Fibroblast of pulmonary artery (primary cell): ENCODE measurements at places on chromosomes 2 and 18.

DNA sequence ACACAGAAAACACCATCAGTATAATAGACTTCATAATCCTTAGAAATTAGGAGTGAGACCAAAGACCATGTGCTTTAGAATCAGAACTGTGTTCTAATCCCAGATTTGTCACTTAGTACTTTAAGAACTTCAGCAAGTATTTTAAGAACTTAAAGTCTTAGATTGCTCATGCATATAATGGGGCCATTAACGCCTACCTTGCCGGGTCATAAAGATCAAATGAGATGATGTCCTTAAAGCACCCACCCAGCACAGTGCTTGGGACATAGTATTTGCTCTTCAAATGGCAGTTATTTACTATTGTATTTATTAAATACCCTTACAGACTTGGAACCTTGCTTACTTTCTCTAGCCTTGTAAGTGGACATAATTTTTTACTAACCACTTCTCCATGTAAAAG is 156.1 kb downstream of the GREB1L start:
- no peak for DNase-seq

- peak; percentile 95 for DNase-seq
These were observed 90.2 kb downstream of the CABLES1 start for GRCh38 chr18:23225503-23225902.

DNA sequence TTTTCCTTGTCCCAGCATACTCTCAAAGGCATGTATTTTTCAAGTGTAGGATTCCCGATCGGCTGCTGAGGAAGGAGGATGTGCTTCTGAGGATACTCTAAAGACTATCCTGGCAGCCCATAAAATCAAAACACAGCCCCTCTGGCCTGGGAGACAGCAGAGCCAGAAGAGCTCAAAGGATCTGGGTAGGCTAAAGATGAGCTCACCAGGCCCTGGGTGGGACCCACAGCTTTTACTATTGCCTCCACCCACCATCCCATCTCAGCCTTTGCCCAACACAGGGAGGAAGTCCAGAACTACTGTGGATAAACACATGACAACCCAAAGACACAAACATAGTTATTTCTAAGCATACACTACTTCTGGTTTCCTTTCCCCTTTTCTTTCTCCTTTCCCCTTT is 79.1 kb upstream of the ZFP36L2 start:
- peak; percentile 67 for DNase-seq

- no peak for DNase-seq
These were observed 180.5 kb downstream of the HDAC4 start for GRCh38 chr2:239220341-239220740.

GRCh38 chr2:91477731-91478672 is 2786.5 kb downstream of the RPIA start:
- DNase-seq = no peak

DNA sequence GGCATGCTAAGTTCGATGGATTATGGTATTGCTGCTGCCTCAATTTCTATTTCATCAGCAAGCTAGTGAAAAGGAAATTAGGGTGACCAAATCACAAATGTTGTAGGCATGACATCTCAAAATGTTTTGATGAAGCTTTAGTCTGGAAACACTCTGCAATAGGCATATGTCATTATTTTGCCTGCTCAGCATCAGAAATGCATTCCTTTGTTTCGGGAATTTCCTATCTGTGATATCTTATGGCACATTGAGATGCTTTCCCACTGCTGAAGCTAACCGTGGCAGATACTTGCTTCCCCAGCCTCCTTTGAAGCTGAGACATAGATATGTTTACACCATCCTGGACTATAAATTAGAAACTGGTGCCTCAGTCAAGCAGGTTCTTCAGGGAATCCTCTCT is 119.7 kb downstream of the CDC42EP3 start:
- no peak for DNase-seq

- no peak for DNase-seq
These were observed 859 bp upstream of the INO80D start for GRCh38 chr2:206086716-206087350.

DNA sequence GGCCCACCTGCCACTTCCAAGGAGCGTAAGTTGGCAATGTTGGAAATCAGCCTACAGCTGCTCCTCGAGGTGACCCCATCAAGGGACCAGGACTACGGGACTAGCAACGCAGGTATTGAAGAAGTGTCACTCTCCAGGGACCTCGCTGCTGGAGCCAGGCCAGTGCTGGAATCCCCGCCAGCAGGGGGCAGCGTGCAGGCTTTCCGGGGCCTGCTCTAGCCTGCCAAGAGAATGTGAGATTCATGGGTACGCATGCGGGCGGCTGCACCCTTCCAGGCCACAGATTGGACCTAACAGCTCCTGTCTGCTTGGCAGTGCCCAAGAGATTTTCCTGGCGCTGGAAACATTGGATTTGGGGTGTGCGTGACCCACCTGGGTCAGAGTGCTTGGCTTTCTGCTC is 182.8 kb upstream of the RAB12 start:
- DNase-seq = no peak

DNA sequence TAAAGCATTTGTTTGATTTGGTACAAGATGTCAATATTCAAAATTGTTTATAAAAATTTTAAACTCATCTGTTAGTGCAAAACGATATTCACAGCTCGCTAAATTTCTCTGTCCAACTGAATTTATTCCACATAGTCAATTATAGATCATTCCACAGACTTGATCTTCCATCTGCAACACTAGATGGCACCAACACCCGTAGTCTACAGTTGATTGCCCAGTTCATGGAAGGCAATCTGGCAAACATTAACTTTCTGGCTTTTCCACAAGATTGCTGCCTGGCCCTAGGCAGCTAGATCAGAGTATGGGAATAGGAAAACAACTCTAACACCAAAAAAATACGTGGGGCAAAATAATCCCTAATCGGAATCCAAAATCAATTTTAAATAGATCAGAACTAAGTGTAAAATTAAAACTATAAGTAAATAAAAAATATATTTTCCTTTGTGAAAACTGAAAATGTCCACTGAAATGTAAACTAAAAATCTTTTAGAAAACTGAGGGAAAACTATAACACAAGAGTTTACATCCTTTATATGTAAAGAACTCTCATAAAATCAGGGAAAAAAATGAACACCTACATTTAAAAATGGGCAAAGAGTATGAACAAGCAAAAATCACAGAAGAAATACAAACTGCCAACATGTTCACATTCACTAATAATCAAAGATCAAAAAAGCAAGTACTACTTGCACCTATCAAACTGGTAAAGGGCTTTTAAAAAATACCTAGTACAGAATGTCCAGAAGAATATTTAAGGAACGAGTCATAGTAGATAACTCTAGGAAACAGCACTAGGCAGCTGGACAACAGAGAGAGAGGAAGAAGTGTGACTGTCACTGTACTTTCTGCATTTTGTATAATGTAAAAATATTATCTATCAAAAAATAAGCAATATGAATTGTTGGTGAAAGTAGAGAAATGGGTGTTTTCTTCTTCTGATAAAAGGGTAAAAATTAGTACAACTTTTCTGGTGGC is 35.0 kb downstream of the RTN4 start:
- peak; percentile 81 for DNase-seq

DNA sequence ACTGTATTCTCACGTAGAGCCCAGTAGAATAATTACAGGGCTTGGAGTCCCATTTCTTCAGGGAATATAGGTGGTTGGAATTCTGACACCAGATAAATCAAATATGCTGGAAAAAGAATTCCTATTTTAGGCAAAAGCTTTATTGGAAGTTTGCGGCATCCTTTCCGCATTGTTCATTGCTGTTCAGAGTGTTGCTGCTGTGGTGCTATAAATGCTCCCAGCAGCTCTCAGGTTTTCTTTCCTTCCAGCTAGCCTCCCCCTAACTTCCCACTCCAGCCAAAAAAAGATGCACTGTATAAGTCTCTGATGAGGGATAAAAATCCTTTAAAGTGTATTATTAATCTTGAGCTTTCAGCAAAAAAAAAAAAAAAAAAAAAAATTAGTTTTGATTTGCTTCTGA is 25.5 kb upstream of the POLR1B start:
- DNase-seq = no peak

DNA sequence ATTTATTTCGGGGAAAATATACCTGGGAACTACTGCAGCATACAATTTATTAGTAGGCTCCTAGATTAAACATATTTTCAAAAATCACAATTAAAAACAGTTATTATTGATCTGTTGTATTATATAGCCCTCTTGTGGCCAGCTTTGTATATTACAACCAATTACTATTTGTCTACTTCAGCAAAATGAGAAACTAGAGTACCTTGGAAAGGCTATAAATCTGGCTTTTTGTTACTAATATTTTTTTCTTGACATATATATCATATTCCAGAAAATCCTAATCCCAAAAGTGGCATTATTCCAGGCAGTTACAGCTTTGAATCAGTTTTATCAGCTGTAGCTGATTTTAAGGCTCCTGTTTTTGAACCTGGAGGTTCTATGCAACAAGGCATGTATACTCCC is 101.2 kb downstream of the UBR3 start:
- DNase-seq = peak; percentile 77

- no peak for DNase-seq
These were observed 214.1 kb downstream of the AGPS start for GRCh38 chr2:177606636-177607035.

- DNase-seq = no peak
These were observed 64.9 kb upstream of the TTC27 start for GRCh38 chr2:32562906-32563305.

DNA sequence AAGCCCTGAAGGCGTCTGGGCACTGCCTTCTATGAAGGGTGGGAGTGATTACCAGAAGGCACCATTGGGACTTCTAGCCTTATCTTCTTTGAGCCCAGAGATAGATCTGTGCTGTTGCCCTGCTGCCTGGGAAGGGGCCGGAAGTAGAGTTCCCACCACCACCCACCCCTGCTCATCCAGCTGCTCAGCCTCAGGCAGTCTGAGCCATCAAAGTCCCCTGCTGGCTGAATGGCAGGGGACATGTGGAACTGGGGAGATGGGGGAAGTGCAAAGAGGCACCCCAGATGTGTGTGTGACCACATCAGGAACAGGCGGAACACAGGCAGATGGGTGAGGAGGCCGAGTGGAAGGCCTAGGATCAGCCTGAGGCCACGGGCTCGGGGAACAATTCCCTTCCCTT is 3.3 kb upstream of the WNT10A start:
- no peak for DNase-seq

GRCh38 chr2:211609127-211609526 is 929.5 kb downstream of the ERBB4 start:
- no peak for DNase-seq

- DNase-seq = no peak
These were observed 306.6 kb downstream of the PTH2R start for GRCh38 chr2:208713066-208713745.

GRCh38 chr18:45386041-45386655 is 229.1 kb upstream of the SLC14A2 start:
- DNase-seq = peak; percentile 24

DNA sequence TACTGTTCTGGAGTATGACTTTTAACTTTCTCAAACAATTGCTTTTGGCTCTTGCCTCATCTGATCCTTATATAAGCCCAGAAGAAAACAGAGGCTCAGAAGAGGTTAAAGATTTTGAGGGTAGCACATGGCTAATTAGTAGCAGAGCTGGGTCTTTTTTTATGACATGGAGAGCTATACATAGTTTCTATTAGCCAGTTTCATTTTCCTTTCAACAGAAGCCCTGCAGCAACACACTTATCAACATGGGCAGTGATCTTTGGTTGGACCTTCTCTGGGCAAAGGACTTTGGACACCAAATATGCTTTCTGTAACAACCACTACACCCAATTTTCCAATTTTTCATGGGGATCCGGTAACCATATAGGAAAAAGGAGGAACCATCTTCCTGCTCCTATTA is 64.9 kb downstream of the NCKAP5 start:
- DNase-seq = no peak

DNA sequence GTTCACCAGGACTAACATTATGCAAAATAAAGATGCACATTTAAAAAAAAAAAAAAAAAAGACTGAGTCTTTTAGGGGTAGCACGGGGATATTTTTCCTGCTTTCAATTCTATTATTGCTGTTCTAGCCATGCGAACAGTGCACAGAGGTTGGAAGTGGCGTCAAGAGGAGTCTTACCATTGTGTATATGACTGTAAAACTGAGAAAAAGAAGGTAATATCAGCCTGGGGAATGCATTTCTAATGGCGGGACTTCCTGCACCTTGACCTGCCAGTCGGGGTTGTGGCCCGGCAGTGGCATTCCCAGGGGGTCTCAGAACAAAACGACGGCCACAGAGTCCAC is 48.5 kb upstream of the ATP6V1B1 start:
- DNase-seq = no peak

DNA sequence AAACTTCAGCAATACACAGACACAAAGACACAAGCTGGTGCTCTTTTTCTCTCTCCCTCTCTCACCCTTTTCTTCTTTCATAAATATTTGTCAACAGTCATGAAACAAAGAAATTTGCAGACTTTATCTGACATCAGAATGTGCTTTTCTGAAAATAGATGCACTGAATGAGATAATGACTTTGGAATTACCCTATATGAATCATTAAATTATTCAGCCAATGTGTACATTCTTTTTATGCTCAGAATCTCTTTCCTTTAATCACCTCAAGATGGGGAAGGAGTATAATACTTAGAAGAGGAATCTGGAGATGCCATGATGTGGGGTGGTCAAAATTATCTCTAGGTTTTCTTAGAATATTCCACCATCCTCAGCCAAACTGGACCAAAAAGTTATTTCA is 289.9 kb downstream of the LRRTM1 start:
- DNase-seq = no peak

DNA sequence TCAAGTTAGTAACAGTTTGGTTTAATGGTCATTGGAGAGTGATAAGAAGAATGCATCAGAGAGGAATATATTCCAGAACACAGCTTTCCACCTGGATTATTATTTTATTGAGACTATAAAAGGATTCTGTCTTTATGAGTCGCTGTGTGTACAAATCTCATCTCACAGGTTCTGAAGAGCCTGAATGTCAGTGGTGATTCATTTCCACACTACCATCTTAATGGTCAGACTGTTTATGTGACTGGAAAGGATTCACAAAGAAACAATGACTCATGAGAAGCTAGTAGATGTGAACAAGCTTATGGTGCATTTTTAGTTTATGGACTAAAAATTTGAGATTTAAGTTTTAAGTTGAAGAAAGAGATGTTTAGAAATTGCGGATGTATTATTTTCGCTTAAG is 685.4 kb upstream of the NRXN1 start:
- peak; percentile 73 for DNase-seq

DNA sequence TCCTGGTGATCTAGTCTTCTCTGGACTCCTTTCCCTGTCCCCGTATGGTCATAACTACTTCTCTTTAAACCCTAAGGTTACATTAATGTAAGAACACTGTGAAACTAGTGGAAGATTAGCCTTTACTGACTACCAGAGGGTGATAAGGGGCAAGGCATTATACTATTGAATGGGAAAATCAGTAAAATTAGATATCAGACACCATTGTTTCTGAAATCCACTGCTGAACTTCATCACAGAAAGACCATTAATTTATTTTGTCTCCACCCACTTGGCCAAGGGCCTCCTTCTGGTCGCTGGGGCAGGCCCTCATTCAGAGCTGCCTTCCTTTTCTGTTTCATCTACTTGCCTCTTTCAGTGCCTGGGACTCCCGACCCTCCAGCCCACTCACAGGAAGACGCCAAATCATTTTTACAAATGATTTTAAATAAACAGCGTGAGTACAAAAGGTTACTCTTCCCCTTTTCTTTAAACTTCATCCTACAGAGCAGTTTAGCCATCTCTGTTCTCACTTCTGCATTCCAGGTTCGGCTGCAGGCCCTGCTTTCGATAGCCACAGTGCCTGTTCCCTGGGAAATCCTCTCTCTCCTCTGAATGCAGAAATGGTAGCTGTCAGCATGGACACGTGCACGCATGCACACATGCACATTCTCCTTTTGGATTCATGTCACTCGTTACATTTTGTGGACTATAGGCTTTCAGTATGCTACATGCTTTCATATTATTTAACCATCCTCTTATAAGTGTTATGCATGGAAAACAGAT is 70.3 kb upstream of the DOCK10 start:
- DNase-seq = no peak

- DNase-seq = peak; percentile 83
These were observed 2.9 kb downstream of the TRIB2 start for GRCh38 chr2:12719400-12720277.
